ENCODE measurements at places on chromosomes 1 and 21. TPM values are rescaled to one million over a fixed set of nuclear protein-coding genes. Genes with fewer than 3 reads are reported as not detected.

DNA sequence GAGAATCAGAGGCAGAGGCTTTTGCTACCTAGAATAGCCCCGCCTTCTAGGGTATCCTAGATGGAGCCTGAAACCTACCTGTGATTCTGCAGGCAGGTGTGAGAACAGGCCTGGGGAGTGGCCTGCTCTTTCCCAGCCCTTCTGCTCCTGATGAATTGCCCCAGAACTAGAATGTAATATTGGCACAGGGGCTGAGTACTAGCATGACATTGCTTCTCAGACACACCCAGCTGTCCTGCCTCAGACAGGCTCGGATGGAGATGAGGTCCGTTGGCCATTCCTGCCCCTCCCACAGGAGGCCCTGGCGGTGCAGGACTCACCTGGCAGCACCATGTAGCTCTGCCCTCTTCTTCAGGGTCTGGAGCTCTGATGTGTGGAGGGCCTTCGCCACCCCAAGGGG is 237.6 kb downstream of the GRIK3 start:
- no peak for DNase-seq

DNA sequence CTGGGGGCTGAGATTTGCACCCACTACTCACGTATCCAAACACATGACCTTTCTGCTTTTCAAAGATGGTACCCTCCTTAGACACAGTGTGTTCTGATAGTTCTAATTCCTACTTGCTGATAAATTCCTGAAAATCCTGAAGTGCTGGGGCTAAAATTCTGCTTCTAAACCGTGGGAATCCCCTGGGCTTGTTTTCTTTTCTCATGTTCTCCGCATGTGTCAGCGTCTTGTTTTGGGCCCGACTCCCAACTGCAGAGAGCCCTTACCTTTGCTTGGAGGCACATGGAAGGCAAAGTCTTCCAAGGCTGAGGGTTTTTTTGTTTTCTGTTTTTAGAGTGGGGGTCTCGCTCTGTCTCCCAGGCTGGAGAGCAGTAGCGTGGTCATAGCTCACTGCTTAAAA is 27.2 kb downstream of the PSMG1 start:
- DNase-seq: no peak

DNA sequence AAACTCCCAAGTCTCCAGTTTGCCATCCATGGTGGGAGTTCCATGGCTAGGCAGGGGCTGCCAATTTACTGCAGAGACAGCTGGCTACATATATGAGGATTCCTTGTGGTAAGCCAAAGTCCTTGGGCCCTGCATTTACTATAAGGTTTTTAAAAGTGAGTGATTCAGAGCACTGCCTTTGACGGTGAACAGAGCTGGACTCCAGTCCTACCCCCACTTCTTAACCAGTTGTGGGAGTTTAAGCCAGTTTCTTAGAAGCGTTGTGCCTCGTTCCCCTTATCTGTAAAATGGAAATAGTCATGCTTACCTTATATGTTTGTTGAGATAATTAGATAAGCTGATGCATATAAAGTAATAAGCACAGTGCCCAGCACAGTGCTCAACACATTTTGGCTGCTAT is 64.6 kb downstream of the LRIG2 start:
- no peak for DNase-seq

GRCh38 chr1:218090459-218090858 is 194.6 kb upstream of the RRP15 start:
- no peak for DNase-seq

The CLCNKA gene
- not detected for total RNA-seq

DNA sequence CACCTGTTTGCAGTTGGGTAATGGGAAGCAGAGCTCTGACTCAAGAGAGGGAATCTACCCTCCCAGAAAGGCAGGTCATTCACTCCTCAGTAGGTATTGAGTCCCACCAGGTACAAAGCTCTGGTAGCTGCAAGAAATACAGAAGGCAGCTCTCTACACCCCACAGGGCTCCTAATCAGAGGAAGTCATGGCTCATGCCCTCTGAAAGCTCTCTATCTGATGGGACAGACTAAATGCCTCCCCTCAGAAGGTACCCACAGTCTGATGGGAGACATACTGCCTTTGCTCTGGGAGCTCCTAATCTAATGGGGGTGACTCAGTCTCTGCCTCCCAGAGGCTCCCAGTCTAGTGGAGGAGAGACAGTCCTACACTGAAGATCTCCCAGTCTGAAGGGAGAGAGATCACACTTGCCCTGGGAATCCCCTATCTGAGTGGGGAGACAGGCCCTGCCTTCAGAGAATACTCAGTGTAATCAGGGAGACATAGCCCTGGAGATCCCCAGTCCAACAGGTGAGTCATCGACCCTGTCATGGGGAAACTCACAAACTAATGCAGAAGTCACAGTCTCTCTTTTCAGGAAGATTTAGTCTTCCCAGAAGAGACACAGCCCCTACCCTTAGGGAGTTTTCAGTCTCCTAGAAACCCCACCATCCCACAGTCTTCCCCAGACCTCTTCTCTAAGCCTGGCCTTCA is 23.7 kb downstream of the CAMK1G start:
- DNase-seq: no peak

The ADAMTS5 gene
- total RNA-seq: not detected

DNA sequence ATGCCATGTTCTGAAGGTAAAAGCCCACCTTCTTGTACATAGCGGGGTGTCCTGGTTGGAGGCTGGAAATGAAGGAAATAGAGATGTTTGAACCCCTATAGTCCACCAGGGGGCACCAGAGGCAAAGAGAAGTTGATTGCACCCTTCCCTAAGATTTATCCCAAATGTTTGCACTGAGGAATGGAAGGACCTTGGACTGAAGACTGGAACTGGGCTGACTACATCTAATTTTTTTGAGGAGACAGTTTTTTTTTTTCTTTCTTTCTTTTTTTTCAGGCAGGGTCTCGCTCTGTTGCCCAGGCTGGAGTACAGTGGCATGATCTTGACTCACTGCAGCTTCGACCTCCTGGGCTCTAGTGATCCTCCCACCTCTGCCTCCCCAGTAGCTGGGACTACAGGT is 55.3 kb upstream of the EIF4G3 start:
- no peak for DNase-seq

DNA sequence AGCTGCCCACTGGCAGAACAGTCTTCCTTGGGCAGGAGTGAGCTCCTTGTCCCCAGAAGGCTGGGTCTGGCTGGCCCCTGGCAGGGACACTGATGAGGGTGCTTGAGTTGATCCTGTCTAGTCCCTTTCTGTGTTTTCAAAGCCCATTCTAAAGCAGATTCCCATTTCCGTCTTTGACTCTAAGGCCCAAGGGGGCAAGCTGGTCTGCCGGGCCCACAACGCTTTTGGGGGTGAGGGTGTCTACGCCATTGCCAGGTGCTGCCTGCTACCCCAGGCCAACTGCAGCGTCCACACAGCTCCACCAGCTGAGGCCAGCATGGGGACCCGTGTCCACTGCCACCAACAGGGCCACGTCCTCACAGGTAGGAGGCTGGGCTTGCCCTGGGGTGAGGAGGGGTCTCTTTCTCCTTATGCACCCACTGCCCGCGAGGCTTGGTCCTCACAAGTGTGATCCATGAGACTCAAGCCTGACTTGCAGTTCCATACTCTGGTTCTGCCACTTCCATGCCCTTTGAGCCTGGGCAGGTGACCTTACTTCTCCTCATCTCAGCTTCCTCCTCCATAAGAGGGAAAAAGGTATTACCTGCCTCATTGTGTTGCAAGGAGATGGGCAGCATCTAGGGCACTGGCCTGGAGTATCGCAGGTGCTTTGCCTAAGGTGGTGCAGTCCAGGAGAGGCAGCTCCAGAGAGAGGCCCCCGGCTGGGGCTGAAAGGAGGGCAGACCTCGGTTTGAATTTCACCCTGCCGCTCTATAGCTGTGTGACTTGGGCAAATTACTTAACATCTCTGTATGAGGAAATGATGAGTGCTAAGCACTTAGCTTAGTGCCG is 20.2 kb downstream of the PCSK9 start:
- DNase-seq: no peak
